ENCODE measurements at places on chromosomes 3 and 15.
A peak's percentile ranks its signal among the peaks of the same experiment; 100 is the strongest.

GRCh38 chr3:126961791-126962461, 21.0 kb upstream of the PLXNA1 start:
- DNase-seq: no peak

- DNase-seq: no peak
These were observed 43.7 kb downstream of the ZDHHC3 start for GRCh38 chr3:44932271-44932670.

DNA sequence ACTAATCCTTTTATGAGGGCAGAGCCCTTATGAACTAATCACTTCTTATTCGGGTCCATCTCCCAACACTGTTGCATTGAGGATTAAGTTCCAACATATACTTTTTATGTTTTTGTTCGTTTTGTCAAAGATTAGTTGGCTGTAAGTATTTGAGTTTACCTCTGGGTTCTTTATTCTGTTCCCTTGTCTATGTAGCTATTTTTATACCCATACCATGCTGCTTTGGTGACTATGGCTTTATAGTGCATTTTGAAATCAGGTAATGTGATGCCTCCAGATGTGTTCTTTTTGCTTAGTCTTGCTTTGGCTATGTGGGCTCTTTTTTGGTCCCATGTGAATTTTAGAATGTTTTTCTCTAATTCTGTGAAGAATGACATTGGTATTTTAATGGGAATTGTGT, 166.4 kb upstream of the KCNMB2 start:
- no peak for DNase-seq

- no peak for DNase-seq
These were observed 215.2 kb upstream of the ADAMTS9 start for GRCh38 chr3:64903006-64903405.

- DNase-seq: no peak
These were observed 50.0 kb upstream of the CDIN1 start for GRCh38 chr15:36529296-36530011.

DNA sequence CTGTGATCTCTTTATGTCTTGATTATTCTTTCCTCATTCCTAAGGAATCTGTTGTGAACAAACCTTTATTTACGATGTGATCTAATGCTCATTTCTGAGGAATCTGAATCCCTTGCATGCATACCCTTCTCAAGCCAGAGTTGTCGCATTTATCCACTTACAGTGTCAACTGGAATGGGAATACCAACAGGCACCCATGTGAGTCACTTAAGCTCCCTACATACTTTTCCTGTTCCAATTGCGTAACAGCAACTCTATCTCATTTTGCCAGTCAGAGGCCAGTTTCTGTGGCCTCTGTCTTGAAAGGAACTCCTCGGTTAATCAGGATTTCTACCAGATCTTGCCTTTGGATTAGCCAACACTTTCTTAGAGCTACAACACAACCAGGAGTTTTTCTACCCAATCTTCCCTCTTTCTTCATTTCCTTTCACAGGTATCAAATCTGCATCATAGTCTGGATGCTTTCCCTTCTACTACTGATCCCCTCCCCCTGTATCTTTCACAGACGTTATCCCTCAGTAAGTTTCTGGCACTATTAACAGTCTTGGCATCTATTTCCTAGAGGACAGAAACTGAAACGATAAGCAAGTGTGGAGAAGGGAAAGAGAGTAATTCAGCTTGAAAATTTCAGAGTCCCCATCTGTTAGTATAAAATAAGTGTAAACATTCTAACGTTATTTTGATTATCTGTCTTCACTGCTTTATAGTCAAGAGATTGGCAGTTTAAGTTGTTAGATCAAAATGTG, 66.8 kb upstream of the BCHE start:
- no peak for DNase-seq

GRCh38 chr3:123447749-123448517, 957 bp downstream of the ADCY5 start:
- DNase-seq: peak; percentile 34

DNA sequence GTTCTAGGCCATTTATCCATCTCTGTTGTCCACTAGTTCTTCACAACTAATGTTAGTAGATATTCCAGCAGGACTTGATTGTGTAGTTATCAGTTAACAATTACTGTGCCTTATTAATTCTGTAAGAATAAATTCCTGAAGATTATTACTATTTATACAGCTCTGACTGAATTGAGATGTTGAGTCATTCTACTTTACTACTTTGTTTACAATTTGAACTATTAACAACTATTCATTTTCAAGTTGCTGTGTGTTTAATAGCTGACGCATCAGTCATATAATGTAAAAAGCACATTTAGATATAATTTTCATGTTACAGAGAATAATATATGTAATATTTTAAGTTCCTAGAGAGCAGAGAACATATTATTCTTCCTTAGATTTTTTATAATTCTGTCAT, 21.1 kb downstream of the DZIP3 start:
- DNase-seq: no peak

GRCh38 chr3:105347625-105348302, 18.9 kb upstream of the ALCAM start:
- DNase-seq: no peak

DNA sequence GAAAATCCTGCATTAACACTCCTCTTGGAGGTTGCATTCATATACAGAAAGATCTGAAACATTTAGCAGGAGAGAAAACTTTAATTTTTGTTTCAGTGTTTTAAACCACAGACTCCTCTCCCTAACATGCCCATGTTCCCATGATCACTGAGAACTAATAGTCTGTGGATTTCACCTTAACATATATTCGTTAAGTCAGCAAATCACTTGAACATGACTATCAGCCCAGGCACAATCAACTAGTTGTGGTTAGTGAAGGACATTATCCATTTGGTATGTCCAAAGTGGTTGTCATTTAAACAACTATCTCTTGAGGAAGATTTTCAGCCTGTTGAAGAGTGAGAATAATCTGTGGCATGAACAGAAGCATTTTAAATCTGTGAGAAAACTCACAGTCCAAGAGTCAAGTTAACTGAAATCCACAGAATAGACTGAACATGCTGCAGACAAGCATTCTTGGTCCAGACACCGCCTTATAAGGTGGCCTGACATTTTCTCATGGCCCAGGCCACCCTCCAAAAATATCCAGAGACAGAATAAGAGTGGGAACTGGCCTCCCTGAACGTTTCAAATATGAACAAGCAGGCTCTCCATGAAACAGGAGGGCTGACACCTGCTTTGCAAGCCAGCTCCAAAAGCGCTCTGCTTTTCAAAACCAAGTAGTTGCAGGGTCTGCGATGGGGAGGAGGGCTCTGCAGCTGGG, 39.9 kb upstream of the ADCY5 start:
- no peak for DNase-seq

- no peak for DNase-seq
These were observed 3.2 kb downstream of the DVL3 start for GRCh38 chr3:184158404-184158803.

DNA sequence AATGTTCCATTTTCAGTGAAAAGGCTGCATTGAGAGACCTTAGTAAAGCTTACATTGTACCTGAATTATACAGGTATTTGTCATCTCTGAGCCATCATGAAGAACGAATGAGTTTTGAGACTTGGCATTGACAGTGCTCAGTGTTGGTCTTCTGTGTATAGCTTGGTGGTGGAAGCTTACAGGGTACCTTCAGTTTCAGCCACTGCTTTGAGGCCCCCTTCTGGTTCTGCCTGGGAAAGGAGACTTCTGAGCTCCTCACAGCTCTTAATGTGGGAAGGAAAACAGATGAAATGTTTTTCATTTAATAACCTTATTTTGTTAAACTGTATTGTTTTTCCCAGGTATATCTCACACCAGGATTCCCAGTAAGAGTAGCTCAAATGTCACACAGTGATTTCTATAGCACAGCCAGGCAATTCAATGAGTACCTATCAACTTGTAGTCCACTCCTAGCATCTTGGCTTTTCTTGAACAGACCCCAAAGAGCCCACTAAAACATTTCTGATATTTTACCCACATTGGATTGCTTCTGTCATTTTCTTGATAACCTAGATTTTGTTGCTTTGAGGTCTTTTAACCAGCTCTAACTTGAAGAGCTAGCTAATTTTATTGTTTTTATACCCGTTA, 5.6 kb downstream of the SERPINI1 start:
- peak; percentile 34 for DNase-seq

GRCh38 chr3:111103807-111104206, 32.2 kb downstream of the NECTIN3 start:
- no peak for DNase-seq

GRCh38 chr3:133469140-133469731, 69.4 kb downstream of the BFSP2 start:
- DNase-seq: no peak

- DNase-seq: no peak
These were observed 207.0 kb downstream of the SUCLG2 start for GRCh38 chr3:67447393-67447792.

DNA sequence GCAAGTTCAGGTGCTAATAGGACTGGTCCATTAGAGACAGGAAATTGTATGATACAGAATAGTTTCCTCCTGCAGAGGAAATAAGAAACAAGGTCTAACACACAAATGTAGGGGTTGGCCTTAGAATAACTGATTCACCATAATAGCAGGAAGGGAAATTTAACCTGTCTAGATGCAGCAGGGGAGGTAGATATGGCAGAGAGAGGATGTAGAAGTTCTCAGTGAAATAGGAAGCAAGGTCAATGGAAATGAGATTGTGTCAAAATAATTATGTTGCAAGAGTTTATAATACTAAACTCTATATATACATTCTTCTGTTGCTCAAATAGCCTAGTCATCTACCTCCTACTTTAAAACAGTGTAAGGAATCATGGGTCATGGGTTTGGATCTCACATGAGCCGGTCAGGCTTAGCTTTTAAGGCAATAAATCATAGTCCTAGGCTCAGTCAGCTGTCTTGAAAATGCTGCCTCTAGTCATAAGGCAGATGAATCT, 17.0 kb downstream of the BCL2A1 start:
- no peak for DNase-seq

DNA sequence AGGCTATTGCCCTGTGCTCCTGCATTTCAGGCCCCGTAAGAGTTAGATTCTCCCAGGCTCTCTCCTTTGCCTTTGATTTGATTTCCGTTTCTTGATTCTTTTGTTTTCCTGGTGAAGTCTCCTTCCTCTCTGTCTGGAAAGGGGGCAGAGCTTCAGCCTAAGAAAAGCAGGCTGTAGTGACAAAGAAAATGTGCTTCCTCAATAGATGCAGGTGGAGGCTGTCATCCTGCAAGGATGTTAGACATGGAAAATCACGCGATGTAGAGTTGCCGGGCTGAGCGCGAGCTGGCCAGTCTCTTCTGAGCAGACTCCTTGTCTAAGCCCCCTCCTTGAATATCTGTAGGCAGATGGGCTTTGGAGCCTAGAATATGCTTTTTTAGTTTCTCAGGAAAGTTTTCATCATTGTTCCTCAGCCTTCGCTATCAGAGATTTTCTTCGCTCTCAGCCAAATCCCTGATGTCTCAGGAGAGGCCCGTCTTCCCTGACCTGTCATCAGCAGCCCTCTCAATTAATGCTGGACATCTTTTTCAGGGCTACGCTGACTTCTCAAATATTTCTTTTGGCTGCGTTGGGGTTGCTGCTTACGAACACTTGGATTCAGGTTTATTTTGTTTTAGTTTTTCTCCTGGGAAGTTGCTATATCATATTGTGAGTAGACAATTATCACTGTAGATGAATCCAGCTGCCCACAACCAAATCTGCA, 163.6 kb downstream of the ITPR1 start:
- DNase-seq: no peak

DNA sequence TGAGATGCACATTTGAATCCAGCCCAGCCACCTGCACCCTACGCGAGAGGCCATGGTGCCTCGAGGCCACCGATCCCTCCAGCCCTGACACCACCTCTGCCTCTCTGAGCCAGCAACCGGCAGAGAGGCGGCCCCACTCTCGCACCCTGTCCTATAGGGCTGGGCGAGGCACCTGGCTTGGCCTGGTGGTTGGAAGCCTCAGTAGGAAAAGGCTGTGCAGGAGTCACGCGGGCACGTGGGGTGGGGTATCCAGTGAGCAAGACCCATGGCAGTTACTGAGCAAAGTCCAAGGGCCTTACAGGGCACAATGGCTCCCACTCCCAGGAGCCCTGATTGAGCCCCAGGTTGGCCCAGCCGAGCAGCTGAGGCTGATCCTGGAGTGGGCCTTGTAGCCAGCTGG, 12.4 kb upstream of the DUSP7 start:
- DNase-seq: no peak

DNA sequence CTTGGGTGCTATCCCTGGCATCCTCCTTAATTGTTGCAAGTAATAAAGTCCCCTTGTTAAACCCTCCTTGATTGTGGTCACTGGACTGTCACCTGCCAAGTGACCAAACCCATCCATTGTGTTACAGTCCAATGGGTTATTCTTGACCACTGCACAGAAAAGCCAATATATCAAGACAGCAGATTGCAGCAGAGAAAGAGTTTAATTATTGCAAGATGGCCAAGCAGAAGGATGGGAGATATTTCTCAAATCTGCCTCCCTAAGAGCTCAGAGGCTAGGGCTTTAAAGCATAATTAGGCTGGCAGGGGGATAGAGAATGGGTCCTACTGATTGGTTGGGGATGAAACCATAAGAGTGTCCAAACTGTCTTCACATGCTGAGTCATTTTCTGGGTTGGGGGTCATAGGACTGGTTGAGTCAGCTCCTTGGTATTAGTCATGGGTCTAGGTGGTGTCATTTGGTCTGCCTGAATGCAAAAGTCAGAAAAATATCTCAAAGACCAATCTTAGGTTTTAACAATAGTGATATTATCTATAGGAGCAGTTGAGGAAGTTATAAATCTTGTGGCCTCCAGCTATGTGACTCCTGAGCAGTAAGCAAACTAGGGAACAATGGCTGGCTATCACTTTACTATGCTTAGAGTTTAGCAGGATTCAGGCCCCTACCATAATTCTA, 19.1 kb upstream of the XYLB start:
- DNase-seq: no peak

DNA sequence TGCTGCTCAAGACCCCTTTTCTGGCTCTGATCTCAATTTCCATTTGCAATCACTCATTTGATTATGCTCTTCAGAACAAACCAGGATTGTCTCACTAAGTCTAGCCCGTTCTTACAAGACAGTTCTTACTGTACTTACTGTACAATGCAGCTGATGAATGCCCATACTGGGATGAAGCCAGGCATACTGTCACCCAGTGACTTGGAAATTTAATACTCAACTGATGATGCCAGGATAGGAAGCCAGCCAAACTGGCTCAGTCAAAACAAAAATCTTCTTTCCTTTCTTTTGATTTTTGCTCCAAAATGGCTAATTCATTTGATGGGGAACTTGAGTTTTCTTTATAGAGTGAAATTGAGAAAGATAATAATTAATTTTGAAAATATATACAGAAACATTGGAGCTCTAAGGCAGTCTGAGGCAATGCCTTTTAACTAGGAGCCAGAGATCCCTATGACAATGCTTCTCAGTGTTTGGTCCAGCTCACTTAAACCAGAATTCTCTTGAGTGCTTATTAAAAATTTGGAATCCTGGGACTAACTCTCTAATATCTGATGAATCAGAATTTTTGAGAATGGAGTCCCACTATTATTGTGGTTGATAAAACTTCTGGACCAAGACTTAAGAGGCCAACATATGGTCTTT, 265.6 kb upstream of the THBS1 start:
- no peak for DNase-seq

- DNase-seq: no peak
These were observed 7.7 kb upstream of the OSBPL11 start for GRCh38 chr3:125602752-125603649.

- DNase-seq: no peak
These were observed 419.8 kb upstream of the WNT5A start for GRCh38 chr3:55906896-55907295.

- no peak for DNase-seq
These were observed 951.6 kb downstream of the DIPK2A start for GRCh38 chr3:144923046-144923775.

GRCh38 chr3:154121701-154122551, 736 bp downstream of the ARHGEF26 start:
- DNase-seq: peak; percentile 6
